ENCODE measurements at places on chromosomes 1 and 21.

DNA sequence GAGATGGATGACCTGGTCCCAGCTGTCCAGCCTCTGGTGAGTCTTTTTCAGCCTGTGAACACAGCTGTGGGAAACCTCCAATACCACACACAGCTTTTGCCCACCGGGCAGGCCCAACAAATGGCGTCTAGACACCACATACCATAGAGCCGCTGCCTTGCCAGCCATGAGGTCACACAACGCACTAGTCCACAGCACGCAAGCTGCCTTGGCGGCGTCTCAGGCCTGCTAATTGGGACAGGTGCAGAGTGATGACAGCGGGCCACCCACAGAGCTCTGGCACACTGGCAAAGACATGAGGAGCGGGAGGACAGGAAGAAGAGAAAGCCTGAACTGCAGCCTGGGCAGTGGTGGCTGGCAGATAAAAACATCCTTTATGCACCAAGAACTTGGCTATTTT, 125.5 kb downstream of the ADAMTS1 start:
- DNase-seq, result no peak

DNA sequence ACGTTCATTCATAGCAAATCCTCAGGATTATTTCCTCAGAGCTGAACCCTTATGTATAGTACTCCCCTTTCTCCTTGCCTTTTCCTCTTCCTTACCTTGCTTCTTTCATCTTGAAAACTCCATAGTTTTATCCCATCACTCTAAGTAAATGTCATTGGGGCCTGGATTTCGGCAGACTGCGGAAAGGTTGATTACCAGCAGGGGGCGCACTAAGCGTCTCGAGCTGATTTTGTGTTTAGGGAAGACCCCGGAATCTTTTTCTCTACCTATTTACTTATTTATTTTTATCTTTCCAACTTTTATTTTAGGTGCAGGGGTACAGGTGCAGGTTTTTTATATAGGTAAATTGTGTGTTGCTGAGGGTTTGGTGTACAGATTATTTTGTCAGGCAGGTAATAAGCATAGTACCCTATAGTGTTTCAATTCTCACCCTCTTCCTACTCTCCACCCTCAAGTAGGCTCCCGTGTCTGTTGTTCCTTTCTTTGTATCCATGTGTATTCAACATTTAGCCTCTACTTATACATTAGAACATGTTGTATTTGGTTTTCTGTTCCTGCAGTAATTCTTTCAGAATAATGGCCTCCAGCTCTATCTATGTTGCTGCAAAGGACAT, 11.4 kb upstream of the MTARC1 start:
- DNase-seq, result no peak

- DNase-seq, result no peak
Observed at GRCh38 chr1:64110924-64111777, 92.3 kb upstream of the UBE2U start.

GRCh38 chr1:10555635-10556429, 81.1 kb downstream of the PEX14 start:
- DNase-seq, result no peak

GRCh38 chr1:54257346-54257620, 57.3 kb downstream of the MRPL37 start:
- no peak for DNase-seq

GRCh38 chr1:46525253-46525983, 26.0 kb downstream of the KNCN start:
- no peak for DNase-seq

DNA sequence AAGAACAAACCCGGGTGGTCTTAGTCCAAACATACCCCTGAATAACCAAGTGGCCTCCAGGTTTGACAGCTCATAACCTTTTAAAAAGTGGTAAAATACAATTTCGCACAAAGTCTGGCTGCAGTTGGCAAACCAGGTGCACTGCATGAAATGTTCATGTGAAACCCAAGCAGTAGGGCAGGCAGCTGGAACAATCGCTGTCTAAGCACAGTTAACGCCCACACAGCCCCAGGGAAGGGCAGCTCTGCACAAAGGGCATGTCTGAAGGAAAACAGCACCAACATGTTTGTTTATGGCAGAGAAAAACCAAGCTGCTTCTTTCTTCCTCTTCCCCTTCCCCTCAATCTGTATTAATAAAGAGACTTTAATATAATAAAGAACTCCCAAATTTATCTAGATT, 49.5 kb downstream of the KIAA1614 start:
- DNase-seq, result no peak

DNA sequence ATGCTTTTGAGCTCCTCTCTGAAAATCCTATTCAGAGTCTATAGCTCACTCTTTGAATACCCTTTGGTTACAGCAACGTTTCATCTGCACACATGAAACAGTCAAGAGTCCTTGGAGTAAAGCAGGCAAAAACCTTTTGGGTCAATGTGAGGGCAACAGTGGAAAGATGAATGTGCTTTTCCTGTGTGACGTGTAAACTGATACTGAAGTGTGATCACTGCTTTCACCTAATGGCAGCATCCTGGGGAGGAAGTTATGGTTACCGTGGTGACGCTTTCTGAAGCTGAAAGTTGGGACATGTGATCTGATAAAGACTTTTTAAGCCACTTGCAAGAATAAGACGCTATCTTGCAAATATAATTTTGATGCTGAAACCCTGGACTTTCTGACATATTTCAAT, 160.0 kb downstream of the SEC16B start:
- DNase-seq, result no peak

GRCh38 chr21:17089091-17089491, 423.8 kb upstream of the CXADR start:
- DNase-seq, result no peak

- no peak for DNase-seq
Observed at GRCh38 chr1:10606064-10606463, 131.3 kb downstream of the PEX14 start.

GRCh38 chr1:5386371-5386770, 605.9 kb downstream of the NPHP4 start:
- no peak for DNase-seq

GRCh38 chr1:110370827-110371226, 20.0 kb downstream of the SLC16A4 start:
- no peak for DNase-seq
